ENCODE measurements at places on chromosomes 4 and X.

DNA sequence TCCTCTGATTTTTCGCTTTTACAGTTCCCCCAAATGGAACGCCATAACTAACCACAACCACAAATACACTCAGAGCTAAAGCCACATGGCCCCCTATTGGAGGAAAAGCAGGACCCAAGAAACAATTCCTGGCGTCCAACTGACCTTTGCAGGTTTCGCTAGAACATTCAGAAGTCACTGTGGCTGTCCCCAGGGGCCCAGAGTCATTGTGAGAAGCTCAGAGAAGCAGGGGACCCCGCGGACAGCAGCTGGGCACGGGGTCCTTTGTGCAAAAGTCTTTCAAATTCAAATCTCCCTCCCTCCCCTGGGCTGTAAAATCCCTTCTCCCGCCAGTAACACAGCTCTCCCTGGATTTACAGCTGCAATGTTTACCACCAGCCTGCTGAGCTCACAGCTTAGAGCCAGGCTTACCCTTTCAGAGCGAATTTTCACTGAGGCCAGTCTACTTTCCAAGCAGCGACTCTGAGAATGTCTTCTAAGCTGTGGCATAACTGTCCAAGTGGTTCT is 214.8 kb downstream of the CRLF2 start:
- DNase-seq = no peak

- no peak for DNase-seq
Observed at GRCh38 chr4:56874166-56874565, 33.5 kb upstream of the REST start.

DNA sequence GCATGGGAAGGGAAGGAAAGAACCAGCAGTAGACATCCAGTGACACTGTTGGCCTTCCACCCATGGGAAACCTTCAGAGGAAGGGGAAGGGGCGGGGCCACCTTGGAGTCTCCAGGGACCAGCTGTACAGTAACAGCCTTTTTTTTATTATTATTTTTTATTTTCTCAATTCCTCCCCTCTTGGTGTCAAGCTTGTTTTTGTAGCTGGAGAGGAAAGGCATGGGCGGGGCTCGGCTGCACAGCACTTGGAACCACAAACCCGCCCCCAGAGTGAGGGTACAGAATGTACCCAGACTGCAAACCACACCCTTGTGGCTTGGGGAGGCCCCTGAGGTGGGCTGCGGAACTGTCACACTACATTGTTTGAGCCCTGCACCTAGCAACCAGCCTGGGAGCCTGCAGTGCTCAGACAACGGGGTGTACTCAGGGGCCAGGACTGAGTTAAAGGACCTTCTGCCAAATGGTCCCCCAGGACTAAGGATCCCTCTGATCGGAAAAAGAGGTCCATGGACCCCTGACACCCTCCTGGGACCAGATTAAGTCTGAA is 45.7 kb downstream of the PRPS1 start:
- peak; percentile 95 for DNase-seq

- no peak for DNase-seq
Observed at GRCh38 chrX:47973235-47973634, 30.6 kb downstream of the ZNF182 start.

DNA sequence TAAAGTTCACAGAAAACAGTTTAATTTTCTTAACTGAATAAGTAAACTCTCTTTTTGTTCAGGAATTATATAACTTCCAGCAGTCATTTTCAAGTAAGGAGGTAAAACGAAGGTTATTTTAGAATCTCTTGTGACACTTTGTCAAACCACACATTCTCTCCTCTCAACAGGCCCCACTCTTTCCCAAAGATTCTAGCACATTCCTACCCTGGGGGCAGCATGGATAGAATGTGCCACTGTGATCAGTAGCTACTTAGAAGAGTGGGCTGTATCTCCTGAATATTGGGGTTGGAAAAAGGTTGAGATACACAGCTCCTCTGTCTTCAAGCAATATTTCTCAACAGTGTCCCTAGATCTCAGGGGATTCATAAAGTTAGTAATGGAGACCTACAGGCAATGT is 157.6 kb downstream of the EMCN start:
- DNase-seq = no peak

GRCh38 chr4:17090063-17090462 is 191.6 kb upstream of the LDB2 start:
- no peak for DNase-seq

DNA sequence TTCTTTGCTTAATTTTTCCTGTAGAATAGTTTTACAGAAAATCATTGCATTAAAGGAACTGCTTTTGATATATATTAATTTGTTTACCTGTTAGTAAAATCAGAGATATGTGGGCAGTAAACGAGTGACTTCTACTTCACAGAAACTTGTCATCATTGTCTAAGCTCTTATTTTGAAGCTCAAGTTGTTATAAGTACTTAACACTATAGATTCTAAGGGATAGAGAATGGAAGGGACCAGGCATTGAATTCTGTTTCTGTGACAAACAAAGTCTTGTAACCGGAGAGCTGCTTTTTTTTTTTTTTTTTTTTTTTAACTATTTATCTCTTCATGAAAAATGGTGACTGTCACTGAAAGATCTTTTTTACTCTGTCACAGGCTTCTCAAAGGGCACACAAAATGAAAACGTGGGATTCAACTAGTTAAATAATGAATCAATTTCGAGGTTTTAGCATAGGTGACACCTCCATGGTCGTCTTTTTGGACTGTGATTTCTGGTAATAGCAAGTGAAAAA is 14.4 kb downstream of the STK26 start:
- no peak for DNase-seq

- no peak for DNase-seq
Observed at GRCh38 chr4:106565727-106566126, 197.1 kb upstream of the GIMD1 start.
